Ovary (tissue), 10 donors: ENCODE measurements at places on chromosomes 7 and 10. TPM values are rescaled to one million over a fixed set of nuclear protein-coding genes. Genes with fewer than 3 reads are reported as not detected.

MYOZ1 gene
- 6.1 TPM for polyA plus RNA-seq

GALNT17 gene
- 13.4 TPM for polyA plus RNA-seq

ANKRD61 gene
- polyA plus RNA-seq = not detected

CPEB3 gene
- 2.3 TPM for polyA plus RNA-seq

FBXW4 gene
- 51.1 TPM for polyA plus RNA-seq
